Airway epithelial cell (primary cell): ENCODE measurements at places on chromosomes 4 and X. TPM values are rescaled to one million over a fixed set of nuclear protein-coding genes. Genes with fewer than 3 reads are reported as not detected.

Gene PARM1
- total RNA-seq, result 0.07 TPM in 1 of 2 replicates, not detected in the other

Gene PALLD
- total RNA-seq, result 52.6 and 57.5 TPM in 2 replicates

Gene EGF
- 0.14 and 0.28 TPM in 2 replicates for total RNA-seq

Gene MAGEA6
- not detected in 2 replicates for total RNA-seq

Gene CYSLTR1
- total RNA-seq, result not detected in 2 replicates

Gene ABCG2
- total RNA-seq, result 0.49 and 0.60 TPM in 2 replicates
